ENCODE measurements at places on chromosomes 4 and X. TPM values are rescaled to one million over a fixed set of nuclear protein-coding genes. Genes with fewer than 3 reads are reported as not detected.

GRCh38 chr4:75398501-75398900, 115.7 kb downstream of the RCHY1 start:
- DNase-seq = no peak

The SNCA gene
- total RNA-seq = 1.2 TPM

DNA sequence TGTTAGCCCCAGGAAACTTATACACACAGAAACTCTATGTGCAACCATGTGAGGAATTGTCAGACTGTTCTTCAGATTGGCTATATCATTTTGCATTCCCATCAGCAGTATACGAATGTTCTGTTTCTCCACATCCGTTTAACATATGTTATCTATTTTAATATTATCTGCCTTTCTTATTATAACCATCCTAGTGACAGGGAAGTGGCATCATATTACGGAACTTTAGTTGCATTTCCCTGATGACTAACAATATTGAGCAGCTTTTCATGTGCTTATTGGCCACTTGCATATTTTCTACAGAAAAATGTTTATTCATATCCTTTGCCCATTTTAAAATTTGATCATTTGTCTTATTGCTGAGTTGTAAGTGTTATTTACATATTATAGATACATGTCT, 36.5 kb upstream of the IL15 start:
- no peak for DNase-seq

The EPHA5 gene
- total RNA-seq = 0.13 TPM

The HMGB3 gene
- total RNA-seq = 59.0 TPM

DNA sequence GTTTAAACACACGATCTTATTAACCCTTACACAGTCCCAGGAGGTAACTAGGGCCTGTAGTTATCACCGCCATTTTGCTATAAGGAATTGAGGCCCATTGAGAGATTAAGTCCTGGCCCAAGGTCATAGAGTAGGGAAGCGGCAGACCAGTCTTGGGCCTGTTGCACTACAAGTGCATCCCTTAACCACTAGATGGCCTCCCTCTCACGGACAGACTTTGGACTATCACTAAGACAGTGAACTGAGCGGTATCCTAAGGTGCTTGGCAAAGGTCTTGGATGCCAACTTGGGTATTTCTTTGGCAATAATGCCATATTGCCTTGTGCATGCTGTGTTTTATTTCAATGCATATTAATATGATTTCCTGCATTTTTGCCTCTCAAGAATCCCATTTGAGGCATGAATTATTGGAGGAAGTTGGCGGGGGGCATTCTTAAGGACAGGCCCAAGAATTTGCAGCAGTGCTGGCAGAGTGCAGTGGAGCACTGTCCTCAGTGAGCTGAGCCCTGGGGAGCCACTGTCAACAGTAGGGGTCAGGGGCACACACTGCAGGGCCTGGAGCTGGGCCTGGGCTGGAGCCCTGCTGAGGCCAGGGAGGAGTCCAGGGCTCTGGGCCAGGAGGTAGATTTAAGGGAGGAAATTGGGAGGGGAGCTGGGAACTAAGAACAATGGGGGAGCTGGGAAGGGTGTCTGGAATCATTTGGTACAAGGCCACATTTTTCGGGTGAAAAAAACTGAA, 147.4 kb downstream of the SMIM20 start:
- no peak for DNase-seq

GRCh38 chr4:38687571-38688011, 23.6 kb downstream of the KLF3 start:
- DNase-seq = no peak

The CT83 gene
- total RNA-seq = not detected

- no peak for DNase-seq
Observed at GRCh38 chr4:184568770-184569169, 80.5 kb downstream of the CASP3 start.

- DNase-seq = no peak
Observed at GRCh38 chrX:10555846-10556245, 64.5 kb downstream of the MID1 start.
